ENCODE measurements at places on chromosomes 3 and 15.

DNA sequence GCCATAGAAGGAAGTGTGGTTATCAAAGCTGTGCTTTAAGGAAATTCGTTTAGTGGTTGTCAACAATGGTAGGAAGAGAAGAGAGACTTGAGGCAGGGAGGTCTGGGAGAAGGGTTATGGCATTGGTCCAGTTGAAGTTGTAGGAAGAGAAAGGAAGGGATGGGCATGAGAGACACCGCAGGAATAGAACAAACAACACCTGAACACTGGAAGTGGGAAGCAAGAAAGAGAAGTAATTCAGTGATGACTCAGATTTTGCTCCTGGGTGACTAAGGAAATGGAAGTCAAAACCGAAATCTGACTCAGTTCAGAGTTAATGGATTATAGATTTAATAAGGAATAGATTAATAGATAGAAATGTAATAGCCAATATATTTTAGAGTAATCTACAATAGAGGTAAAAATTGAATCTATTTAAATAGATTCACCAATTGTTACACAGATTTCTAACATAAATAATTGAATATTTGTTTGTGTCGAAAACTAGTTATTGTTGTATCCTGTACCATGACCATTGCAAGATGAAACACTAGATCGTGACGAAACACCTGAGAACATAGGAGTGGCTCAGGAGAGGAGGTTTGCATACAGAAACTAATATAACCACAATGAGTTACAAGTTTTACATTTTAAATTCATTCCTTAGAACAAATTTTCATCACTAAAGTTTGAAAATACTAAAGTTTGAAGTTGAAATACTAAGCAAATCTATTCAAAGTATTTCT is 36.0 kb downstream of the THBS1 start:
- DNase-seq, result no peak

GRCh38 chr3:174767853-174768382 is 91.2 kb upstream of the NAALADL2 start:
- no peak for DNase-seq

- DNase-seq, result no peak
These were observed 50.8 kb upstream of the ANP32A start for GRCh38 chr15:68871507-68871906.

- DNase-seq, result no peak
These were observed 300.7 kb upstream of the GRM7 start for GRCh38 chr3:6560259-6560658.

DNA sequence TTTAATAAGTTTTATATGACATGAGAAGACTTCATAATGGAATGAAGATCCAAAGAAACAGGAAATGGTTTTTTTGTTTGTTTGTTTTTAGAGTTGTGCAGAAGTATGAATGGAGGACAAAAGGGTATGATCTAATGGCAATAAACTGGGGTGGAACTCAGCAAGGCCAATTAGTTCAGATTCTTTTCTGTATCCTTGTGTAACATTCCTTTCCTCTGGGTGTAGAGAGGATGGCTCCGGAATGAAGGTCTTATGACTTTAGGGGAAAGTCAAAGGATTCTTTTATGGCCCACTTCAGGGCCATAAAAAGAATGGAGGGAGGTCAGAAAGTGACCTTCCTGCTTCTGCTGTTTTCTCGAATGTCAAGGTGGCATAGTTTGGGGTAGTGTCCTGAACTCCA is 152.6 kb downstream of the DPH6 start:
- no peak for DNase-seq

DNA sequence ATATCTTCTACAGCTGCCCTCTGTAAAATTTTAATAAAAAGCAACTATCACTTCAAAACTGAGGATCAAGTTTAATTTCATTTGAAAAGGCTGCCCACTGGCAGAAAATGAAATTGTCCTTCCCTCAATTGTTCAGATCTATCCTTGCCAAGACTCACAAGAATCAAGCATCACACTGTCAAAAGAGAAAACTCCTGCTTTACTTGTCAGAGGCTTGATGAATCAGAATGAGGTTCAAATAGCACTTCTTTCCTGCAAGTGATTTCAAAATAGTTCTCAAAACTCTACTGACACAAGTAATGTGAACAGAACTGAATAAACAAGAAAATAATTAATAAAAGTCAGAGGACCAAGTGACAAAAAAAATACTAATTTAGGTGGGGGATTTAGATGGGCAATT is 70.6 kb downstream of the GOLIM4 start:
- DNase-seq, result no peak

GRCh38 chr3:117814975-117815374 is 1105.4 kb downstream of the TUSC7 start:
- no peak for DNase-seq

DNA sequence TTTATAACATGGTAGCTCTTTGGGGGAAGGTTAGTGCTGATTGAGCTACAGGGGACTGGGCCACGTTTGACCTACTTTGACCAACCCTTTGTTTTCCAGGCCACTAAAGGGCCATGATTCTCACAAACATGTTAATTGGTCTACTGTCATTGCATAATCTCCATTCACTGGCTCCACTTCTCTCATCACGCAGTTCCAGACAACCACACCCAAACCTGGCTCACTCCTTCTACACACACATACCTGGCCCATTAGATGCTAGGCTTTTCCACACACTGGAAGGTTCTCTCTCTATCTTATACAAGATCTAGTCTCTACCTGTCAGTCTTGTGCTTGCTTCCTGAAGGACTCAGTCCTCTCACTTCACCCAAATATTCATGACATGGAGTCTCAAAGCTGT is 15.9 kb downstream of the TGM5 start:
- no peak for DNase-seq

- no peak for DNase-seq
These were observed 597 bp upstream of the GBE1 start for GRCh38 chr3:81761904-81762580.

- no peak for DNase-seq
These were observed 48.5 kb downstream of the MED12L start for GRCh38 chr3:151133917-151134450.

DNA sequence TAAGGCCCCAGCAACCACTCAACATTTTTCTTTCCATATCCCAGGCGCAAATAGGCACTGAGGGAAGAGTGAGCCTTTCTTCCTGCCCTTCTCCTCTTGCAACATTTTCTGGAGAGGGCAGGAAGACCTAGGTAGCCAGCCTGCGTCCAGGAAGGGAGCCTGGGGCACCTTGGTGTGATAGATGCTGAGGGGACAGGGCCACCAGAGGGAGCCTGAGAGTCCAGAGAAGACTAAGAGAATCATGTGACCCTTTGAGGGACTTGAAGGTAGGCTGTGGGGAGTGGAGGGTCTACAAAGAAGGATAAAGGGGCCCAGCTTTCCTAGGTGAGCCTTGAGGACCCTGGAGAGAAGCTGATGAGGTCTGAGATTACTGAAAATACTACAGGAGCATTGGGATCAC is 346.6 kb downstream of the CNTN6 start:
- no peak for DNase-seq

DNA sequence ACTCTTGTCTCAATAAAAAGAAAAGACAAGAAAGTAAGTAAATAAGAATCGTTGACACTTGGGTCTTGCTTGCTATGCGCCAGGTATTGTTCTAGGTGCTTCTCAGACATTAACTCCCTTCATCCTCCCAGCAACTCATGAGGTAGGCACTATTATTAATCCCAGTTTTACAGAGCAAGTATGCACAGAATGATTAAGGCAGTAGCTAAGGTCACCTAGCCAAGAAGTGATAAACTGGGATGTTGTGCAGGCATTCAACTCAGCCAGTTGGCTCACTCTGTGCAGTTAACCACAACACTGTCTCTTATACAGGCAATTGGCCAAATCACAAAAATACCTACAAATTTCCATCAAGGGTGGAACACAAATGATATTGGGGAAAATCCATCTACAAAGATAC is 1.7 kb upstream of the C3orf33 start:
- no peak for DNase-seq

DNA sequence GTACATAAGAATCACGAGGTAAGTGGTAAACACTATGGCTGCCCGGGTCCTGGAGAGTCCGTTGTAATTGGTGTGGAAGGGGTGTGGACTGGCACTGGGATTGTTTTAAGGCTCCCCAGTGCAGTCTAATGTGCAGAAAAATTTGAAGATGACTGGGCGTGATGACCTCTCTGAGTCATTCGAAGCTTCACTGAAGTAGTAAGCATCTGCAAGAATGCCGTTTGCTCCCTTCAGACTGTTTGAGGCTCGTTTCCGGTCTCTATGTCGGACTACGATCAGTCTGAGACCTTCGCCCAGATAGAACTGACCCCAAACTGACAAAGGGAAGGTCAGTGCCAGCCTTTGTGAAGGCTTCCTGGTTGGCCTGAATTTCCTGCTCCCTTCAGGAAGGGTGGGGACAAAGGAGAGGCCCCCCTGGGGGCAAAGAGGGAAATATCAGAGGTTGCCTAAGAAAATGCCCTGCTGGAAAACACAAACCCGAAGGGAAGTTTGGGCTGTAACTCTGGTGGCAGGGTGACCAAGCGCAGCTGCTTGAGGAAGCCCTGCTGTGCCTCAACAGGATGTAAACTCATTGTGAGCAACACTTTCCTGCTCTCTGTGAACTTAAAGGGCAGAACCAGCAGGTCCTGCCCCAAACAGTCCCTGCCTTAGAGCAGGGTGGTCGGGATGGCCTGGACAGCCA is 34.6 kb downstream of the BTD start:
- no peak for DNase-seq

GRCh38 chr15:69615736-69616135 is 163.1 kb downstream of the RPLP1 start:
- no peak for DNase-seq
